ENCODE measurements at places on chromosomes 2 and 18. TPM values are rescaled to one million over a fixed set of nuclear protein-coding genes. Genes with fewer than 3 reads are reported as not detected.
A peak's percentile ranks its signal among the peaks of the same experiment; 100 is the strongest.

Gene LIMS3
- total RNA-seq = 3.6 TPM

Gene OSR1
- total RNA-seq = 1.3 TPM

Gene CHRND
- not detected for total RNA-seq

Gene NPPC
- total RNA-seq = not detected

Gene UBE2E3
- 11.9 TPM for total RNA-seq

GRCh38 chr2:100766256-100766655, 53.7 kb upstream of the NPAS2 start:
- H3K4me1 ChIP-seq = peaks cover 12% of the 10 kb centered on the region
- no peak overlapping the region for H3K4me3 ChIP-seq
- DNase-seq = no peak
- no peaks in the 10 kb centered on the region for H3K36me3 ChIP-seq
- H3K27ac ChIP-seq = no peak overlapping the region

- H3K4me3 ChIP-seq = no peak overlapping the region
- no peaks in the 10 kb centered on the region for H3K27me3 ChIP-seq
- DNase-seq = no peak
- H3K4me1 ChIP-seq = no peaks in the 10 kb centered on the region
- H3K27ac ChIP-seq = no peak overlapping the region
- H3K36me3 ChIP-seq = no peaks in the 10 kb centered on the region
Measured at GRCh38 chr2:41283079-41283775, 764.6 kb upstream of the PKDCC start.

DNA sequence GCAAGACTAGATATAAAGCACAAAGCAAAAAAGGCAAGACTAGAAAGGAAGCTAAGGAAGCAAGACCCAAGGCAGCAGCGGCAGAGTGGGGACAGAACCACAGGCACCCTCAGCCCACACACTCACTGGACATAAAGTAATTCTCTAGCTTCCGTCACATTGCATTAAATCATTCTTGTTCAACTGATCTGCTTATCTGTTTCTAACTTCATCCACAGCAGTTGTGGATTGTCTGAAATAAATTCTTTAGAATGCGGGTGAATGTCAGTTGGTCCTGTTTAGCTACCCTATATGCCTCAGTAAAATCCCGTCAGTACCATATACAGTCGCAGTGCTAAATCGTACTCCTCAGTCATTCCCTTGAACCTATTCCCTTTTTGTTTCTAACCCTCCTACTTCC, 183.2 kb upstream of the SLC39A10 start:
- H3K4me1 ChIP-seq = no peaks in the 10 kb centered on the region
- no peak for DNase-seq
- H3K36me3 ChIP-seq = no peaks in the 10 kb centered on the region
- no peak overlapping the region for H3K27ac ChIP-seq
- no peaks in the 10 kb centered on the region for H3K27me3 ChIP-seq

DNA sequence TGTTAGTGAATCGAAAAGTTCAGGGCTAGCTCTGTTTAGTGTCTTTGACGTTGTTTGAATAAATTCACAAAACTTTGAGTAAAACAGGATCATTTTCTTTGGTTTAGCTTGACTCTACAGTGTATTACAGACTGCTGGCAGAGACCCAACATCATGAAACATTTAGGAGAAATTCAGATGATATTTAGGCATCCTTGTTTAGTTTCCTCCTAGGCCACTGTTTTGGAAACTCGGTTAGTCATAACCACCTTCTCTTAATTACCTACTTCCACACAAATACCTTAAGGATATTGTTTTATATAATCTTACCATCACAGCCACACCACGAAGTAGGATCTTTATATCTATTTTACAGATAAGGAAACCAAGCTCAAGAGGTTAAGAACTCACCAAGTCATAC, 7.8 kb downstream of the LIMS1 start:
- H3K27ac ChIP-seq = peak overlapping the region; percentile 10
- no peak overlapping the region for H3K4me3 ChIP-seq
- no peaks in the 10 kb centered on the region for H3K36me3 ChIP-seq
- DNase-seq = peak; percentile 54

- no peak for DNase-seq
- no peaks in the 10 kb centered on the region for H3K36me3 ChIP-seq
- no peak overlapping the region for H3K27ac ChIP-seq
- no peaks in the 10 kb centered on the region for H3K27me3 ChIP-seq
Measured at GRCh38 chr18:42822711-42823110, 292.8 kb downstream of the RIT2 start.

GRCh38 chr18:55136864-55137263, 177.6 kb upstream of the CCDC68 start:
- no peaks in the 10 kb centered on the region for H3K36me3 ChIP-seq
- no peaks in the 10 kb centered on the region for H3K27me3 ChIP-seq
- no peak overlapping the region for H3K4me3 ChIP-seq

DNA sequence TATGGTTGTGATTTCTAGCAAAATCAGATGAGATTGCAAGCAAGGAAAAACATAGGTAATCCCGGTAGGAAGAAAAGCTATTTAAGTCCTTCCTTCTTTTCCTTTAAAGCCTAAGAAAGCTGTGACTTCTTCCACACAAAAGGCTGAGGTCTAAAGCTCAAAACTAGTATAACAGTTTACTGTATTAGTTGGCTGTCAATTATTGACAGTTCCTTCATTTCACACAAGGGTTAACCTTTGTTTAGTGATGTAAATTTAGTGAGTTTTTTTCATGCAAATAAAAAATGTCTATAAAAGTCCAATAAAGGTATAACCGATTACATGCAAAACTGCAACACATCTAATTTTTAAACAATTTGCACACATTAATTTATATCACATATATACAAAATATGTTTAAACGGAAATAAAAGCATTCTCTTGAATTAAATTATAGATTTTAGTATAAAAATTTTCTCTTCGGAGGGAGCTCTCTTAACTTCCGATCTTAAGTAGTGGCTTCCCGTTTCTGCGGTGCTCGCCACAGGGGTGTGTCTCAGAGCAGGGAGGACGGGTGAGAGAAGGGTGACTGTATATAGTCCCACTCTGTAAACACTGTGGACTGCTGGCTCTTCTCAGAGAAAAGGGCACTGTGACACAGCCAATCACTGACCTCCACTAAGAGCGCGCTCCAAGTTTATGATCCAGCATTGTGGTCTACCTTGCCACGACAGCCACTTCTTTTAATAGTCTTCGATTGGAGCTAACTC, 33.4 kb downstream of the TTR start:
- no peak overlapping the region for H3K4me3 ChIP-seq
- H3K36me3 ChIP-seq = no peaks in the 10 kb centered on the region
- H3K4me1 ChIP-seq = no peaks in the 10 kb centered on the region
- H3K27me3 ChIP-seq = no peaks in the 10 kb centered on the region
- no peak overlapping the region for H3K27ac ChIP-seq

- H3K27ac ChIP-seq = no peak overlapping the region
- no peaks in the 10 kb centered on the region for H3K36me3 ChIP-seq
- no peak for DNase-seq
- no peak overlapping the region for H3K4me3 ChIP-seq
- H3K27me3 ChIP-seq = no peaks in the 10 kb centered on the region
Measured at GRCh38 chr18:12159446-12159845, 65.8 kb downstream of the ANKRD62 start.
